ENCODE measurements at places on chromosomes 3 and 15.

GRCh38 chr15:38069511-38070011 is 135.1 kb downstream of the TMCO5A start:
- no peak for DNase-seq

DNA sequence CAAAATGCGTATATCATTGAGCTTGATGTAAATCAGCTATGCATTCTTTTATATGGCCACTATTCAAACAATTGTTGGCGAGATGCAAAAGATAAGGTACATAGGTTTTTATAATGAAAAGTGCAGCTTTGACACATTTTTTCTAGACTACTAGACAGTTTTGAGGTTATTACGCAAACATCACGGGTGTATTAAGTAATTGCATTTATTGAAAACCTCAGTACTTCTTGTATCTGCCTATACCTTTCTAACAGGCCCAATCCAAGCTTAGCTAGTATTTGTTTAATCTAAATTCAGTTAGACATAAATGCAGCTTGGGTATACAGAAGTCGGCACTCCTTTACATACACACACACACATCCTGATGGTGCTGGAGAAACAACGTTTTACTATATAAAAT is 2.7 kb downstream of the SPESP1 start:
- DNase-seq, result no peak

DNA sequence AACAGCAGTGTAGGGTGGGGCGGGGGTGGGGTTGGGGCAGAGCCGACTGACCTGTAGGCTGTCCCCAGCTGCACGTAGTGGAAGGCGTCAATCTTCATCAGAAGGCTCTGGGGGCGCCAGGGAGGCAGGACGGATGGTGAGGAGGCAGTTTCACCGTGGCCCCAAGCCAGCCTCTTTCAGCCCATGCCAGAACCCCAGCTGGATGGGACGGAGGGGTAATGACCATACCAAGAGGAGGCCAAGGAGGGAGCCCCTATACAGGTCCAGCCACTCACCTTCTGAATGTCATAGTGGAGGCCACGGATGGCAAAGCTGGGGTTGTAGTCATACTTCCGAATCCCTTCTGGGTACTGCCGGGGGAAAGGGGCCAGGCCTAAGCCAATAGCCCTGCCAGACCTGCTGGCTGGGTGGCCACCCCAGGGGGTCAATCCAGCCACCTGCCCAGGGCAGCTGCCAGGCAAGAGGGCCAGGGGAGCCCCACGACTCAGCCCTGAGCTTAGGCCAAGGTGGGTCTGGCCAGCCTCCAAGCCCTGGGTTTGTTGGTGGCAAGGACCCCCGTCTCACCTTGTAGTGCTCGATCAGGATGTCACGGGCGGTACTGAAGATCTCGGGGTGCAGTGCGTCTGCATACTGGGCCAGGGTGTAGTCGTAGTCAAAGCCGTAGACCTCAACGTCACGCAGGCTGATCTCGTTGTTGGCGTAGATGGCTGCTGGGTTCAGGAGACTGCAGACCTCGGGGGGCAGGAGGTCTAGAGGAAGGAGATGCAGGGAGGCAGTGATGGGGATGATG is 4.9 kb downstream of the NT5DC2 start:
- DNase-seq, result no peak

DNA sequence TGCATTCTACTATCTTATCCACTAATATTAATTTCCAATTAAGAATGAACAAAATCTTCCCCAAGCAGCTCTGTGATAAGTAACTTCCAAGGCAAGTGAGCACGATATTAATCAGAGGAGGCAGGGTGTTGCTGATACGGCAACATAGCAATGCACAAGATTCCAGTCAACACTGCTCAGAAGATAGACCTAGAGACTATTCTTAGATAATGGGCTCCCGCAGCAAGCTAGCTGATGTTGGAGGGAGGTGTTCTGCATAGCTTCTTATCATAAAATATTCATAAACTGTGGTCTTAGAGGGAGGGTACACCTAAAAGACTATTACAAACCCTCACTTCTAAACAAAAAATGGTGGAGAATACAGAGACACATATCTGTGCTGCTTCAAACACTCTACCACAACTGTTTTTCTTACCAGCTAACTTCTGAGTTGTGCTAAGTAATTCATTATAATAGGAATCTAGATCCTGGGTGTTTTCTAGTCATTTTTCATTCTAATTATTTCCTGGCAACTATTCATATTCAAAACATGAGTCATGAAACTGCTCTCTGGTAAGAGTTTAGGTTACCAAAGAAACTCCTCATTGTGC is 382.0 kb upstream of the SOX14 start:
- no peak for DNase-seq

GRCh38 chr3:42901073-42901415 is 4.9 kb upstream of the ZNF662 start:
- no peak for DNase-seq
